Mesothelial cell of epicardium (in vitro differentiated cells): ENCODE measurements at places on chromosomes 7 and 10.

- DNase-seq, result no peak
Measured at GRCh38 chr7:45703911-45704682, 129.9 kb downstream of the ADCY1 start.

DNA sequence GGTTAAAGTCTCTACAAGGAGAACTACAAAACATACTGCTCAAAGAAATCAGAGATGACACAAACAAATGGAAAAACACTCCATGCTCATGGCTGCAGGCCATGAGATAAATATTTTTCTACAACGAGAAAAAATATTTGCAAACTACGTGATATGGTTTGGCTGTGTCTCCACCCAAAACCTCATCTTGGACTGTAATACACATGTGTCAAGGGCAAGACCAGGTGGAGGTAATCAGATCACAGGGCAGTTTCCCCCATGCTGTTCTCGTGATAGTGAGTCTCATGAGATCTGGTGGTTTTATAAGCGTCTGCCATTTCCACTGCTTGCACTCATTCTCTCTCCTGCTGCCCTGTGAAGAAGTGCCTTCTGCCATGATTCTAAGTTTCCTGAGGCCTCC is 57.8 kb downstream of the COA1 start:
- DNase-seq, result no peak

- no peak for DNase-seq
Measured at GRCh38 chr7:45601816-45602540, 27.8 kb downstream of the ADCY1 start.

- no peak for DNase-seq
Measured at GRCh38 chr7:46321556-46322205, 400.6 kb upstream of the IGFBP3 start.

DNA sequence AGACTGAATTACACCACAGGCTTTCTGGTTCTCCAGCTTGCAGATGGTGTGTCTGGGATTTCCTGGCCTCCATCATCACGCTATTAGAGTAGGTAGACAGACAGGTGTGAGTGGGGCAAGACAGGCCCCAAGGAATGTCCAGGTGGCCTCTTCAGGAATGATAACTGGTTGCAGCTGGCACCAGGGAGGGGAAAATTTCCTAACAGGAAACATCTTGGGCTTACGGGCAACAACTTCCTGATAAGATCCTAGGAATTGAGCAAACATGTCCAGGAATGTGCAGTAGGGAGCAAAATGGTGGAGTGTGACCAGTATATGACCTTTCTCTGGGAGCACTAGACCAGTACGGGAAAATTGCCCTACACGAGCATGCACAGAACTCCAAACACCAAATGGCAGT is 11.3 kb downstream of the XRCC2 start:
- no peak for DNase-seq

DNA sequence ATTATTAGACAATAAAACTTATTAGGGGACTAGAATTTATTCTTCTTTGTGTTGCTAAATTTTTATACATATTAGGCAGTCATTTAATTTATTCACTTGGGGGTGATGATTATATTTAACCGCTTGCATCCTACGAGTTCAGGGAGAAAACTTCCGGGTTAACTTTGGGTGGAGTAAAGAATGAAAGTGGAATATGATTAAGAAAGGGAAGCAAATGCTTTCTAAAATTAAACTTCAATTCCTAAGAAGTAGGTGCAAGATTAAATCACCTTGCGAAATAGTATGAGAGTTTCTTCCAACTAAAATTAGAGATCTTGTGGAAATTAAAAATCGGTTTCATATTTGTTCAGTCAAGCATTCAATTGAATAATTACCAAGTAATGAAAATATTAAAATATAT is 33.5 kb downstream of the MRC1 start:
- no peak for DNase-seq

- no peak for DNase-seq
Measured at GRCh38 chr10:119007211-119007574, 22.3 kb upstream of the NANOS1 start.

GRCh38 chr7:21251151-21251800 is 176.6 kb upstream of the SP4 start:
- no peak for DNase-seq

DNA sequence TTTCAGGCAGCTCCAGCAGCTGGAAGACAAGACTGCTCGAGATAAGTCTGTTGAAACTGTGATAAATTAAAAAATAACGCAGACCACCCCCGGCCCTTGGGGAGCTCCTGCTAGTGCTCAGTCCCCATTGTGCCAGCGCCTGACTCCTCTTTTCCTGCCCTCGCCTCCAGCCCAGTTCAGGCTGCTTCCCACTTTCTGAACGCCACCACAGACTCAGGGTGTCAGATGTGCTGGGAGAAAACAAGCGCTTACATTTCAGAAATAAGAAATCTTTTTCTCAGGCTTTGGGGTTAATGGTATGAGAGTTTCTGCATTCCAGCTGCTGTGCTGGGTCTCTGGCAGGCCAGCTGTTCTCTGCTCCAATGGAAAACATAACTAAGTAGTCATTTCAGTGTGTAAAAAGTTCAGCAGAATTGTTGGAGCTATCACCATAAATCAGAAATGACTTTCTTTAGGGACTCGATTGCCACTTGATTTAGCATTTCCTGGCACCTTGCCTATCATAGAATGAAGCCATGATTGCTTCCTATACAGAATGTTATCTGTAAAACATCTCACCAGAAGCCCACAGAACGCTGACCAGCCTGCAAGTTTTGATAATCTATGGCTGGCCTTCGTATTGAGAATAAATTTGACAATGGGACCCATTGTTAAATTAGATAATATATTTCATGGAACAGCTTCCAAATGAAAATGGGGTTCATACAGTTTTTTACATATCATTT is 257.0 kb upstream of the ZNF32 start:
- DNase-seq, result no peak

- no peak for DNase-seq
Measured at GRCh38 chr7:99041526-99041925, 102.4 kb downstream of the SMURF1 start.

GRCh38 chr10:87771871-87772500 is 46.0 kb downstream of the ATAD1 start:
- no peak for DNase-seq

- DNase-seq, result no peak
Measured at GRCh38 chr10:70649526-70649925, 22.8 kb upstream of the ADAMTS14 start.
